ENCODE measurements at places on chromosomes 6 and 20.
A peak's percentile ranks its signal among the peaks of the same experiment; 100 is the strongest.

GRCh38 chr20:49103019-49103418 is 56.9 kb downstream of the CSE1L start:
- no peak for DNase-seq

- DNase-seq, result peak; percentile 40
Measured at GRCh38 chr6:13485923-13486562, 1.4 kb downstream of the GFOD1 start.

DNA sequence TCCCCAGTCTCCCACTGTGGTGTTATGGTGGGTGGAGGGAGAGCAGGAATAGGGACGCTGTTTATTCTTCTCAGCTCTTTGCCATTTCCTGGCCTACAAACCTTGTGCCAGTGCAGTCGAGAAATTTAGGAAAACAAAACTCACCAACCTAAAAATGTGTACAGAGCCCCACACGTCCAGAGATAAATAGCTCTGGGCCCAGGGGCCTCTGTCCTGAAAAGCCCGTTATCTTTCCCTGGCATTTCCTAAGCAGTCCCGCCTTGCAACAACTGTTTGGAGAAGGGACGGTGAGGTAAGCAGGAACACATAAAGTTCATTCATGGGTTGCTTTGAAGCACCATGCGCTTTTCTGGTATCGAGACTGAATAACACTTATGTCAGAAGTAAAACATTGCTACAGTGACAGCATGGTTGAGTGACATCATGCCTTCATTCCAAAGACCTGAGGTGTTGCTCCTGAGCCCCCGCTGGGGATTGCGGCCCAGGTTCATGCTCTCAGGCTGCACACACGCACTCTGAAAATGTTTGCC is 80.1 kb upstream of the NXT1 start:
- DNase-seq, result no peak

DNA sequence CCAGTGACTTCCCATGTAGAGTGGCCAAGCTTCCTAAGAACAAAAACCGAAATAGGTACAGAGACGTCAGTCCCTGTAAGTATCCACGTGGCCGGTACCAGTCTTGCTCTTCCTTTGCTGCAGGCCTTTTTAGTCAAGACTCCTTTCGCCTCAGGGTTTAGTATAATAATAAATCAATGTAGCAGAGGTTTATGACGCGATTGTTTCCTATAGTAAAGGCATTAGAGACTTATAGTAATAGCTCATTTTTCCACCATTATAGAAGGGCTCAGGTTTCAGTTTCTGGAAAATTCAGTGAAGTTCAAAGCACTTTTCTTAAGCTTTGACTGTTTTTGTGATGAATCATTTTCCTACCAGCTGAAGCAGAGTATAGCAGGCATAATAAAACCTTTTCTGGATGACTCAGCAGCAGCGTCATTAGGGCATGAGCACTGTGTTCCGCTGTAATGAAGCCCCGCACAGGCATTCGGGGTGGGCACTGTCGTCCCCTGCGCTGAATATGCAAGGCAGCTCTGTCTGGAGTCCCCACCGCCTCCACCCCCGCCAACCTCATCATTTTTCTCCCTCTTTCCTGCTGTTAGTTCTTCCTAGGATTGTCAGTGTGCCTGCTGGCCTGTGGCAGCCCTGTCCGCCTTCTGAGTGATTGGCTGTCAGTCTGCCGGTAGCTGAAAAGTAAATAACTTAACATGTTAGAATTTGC is 51.3 kb downstream of the PTPN1 start:
- DNase-seq, result no peak

GRCh38 chr6:156870924-156871539 is 93.9 kb downstream of the ARID1B start:
- no peak for DNase-seq

GRCh38 chr6:128168244-128168643 is 267.4 kb upstream of the THEMIS start:
- DNase-seq, result no peak

DNA sequence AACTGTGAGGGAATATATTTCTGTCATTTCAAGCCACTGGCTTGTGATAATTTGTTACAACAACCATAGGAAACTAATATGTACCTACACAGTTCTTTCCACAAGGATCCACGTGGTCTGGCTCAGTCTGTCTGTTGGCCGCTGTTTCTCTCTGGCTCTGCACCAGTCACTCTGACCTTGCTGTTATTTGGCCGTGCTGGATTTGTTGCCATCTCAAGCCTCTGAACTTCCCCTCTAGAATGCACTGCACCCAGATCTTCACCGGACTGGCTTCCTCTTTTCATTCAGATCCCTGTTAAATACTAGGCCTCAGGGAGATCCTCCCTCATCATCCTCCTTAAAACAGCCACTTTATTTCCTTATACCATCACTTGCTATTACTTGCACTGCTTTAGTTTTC is 446.8 kb downstream of the TFAP2B start:
- no peak for DNase-seq

DNA sequence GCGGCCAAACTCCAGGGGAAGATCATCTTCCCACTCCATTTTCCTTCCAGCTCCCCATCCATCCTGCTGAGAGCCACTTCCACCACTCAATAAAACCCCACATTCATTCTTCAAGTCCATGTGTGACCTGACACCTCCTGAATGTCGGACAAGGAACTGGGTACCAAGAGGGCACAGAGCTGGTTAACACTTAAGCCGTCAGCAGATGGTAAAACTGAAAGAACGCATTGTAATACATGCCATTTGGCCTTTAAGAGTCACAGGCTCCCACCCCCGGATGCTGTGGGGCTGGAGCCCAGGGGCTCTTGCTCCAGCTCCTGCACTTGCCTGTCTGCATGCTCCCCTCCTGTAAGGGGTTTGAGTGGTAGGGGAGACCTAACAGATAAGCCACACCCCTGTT is 753.9 kb downstream of the COL12A1 start:
- no peak for DNase-seq

DNA sequence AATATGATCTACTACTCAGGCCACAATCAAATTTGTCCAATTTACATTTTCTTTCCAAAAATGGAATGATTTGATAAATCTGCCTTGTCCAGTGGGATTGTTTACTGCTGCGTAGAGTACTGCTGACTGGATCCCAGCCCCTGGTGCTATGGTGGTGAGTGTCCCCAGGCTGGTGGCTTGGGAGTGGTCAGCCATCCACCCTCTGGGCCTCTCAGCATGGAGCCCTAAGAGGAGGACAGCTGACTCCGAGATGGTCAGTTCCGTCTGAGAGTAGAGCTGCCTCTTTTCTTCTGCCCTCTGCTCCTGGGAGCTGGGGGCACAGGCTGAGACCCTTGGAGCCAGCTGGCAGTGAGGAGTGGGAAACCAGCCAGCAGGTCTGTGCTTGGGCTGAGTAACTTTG is 22.7 kb downstream of the PRDM13 start:
- no peak for DNase-seq

GRCh38 chr6:144006736-144007477 is 1.2 kb downstream of the PLAGL1 start:
- DNase-seq, result no peak

- DNase-seq, result no peak
Measured at GRCh38 chr6:44397424-44398164, 10.1 kb downstream of the CDC5L start.

DNA sequence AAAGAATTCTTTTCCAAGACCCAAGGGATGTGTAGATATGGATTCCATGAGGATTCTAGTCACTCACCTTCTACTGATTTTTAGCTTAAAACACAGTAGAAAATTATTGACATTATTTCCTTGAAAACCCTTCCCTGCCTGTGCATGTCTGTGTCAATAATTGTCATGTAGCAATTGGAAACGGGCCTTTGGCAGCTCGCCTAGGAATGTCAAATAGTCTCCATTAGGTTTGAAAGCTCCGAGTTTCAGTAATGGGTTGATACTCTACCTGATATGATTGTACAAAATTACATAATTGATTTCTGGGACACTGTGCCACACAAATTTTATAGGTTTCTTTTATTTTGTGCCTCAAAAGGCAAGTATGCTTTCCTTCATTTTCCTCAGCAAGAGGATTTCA is 515.2 kb upstream of the ARID1B start:
- no peak for DNase-seq

DNA sequence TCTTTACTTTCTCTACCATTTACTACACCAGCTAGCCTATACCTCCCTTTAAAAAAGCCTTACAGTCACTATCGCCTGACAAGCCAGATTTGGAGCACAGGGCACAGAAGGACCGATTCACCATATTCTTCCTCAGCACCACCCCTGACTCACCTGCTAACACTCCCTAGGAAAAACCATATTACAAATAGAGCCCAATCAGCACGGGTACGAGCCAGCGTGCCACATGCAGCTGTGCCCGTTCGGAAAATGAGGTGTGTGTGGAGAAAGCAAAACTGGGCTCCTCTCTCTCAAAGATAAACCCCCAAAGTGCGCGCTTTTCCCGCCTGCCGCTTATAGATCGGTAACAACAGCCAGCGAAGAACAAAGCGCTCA is 1.2 kb downstream of the SYNCRIP start:
- no peak for DNase-seq

GRCh38 chr6:26056583-26057350 is 30.5 kb upstream of the HFE start:
- peak; percentile 31 for DNase-seq

DNA sequence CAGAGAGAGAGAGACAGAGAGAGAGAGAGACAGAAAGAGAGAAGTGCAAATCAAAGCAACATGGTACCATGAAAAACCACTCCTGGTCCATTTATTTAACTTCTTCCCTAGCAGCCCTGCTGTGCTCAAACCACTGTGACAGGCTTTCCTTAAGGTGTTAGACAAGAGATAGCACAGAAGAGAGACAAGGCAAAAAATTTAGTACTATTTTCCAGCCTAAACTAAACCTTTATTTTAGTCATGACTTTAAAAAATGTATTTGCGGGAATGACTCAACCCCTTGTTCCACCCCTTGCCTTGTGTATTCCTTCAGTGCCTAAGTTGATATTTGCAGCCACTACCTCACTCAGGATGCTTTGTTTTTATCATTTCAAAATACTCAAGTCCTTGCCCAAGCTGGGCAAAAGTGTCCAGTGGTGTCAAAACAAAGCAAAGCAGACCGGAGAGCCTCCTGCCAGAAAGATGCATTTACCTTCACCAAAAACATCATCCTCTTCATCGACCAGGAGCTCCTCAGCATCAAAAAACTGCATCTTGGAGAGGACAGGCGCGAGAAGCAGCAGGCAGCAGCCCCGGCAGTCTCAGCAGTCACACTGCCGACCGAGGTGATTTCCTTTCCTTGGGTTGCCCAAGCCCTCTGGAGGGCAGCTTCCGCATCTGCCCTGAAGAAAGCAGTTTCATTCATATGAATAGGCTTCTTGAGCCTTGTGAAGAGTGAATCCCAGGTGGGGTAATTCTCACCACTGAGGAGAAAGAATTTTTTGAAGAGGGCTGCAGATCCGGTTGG is at the start of gene RIPOR2:
Gene RIPOR2 (minus strand): TSS at position 595 of the 787 bp plus-strand sequence. CDS start 62 bp downstream, at position 533.
- DNase-seq, result peak; percentile 74

DNA sequence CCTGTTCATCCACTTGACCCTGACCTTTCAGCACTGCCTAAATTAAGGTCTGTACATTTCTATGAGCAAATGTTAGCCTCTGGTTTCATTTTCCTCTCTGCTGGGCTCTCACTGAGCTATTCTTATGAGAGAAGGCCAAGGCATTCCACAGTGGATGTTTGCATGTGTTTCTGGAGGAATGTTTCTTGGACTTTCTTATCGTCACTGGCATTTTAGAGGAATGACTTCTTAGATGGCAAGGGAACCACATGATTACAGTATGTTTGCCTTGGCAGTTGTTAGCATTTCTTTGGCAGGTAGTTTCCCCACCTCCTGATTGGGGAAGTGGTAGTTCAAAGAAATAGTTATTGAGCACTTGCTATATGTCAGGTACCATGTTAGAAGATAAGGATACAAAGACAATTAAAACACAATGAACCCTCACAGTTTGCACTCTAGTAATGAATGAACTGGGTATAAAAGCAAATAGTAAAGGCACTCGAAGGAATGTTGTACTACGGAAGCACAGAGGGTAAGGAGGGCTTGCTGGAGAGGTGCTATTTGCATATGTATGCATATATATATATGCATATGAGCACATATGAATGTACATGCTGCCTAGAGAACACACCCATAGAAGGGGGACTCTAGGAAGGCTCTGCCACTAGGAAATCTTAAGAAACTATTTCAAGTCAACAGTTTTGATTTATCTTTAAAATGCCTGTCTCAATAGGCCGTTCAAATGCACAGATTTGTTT is 307.4 kb downstream of the EYA4 start:
- no peak for DNase-seq

DNA sequence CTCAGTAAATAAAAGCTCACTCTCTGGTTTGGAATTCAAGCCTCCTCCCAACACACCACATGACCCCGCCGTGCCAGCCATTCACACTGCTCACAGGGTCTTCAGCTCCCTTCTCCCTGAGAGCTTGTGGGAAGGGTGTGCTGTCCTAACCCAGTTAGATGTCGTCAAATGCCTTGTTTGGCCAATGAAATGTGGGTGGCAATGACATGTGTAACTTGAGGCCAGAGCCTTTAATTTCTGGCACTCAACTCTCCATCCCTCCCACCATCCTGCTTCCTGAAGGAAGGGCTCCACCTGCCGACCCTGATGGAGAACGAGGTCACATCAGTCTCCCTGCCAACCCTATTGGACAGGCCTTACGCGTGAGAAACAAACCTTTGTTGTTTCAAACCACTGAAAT is 224.5 kb upstream of the AGPAT4 start:
- no peak for DNase-seq

- no peak for DNase-seq
Measured at GRCh38 chr6:21033575-21034026, 499.3 kb downstream of the CDKAL1 start.

DNA sequence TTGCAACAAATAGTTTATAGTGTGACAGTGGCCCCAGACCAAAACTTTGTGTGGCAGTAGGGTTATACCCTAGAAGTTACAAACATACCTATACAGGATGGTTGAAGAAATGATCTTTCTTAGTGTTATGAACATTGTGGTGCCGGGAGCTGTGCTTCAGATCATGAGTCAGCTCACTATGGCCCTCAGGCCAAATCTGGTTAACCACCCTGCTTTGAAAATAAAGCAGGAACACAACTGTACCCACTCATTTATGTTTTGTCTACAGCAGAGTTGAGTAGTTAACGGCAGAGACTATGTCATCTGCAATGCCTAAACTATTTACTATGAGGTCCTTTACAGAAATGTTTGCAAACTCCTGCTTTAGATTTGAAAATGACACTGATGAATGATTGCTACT is 24.3 kb downstream of the AKAP7 start:
- no peak for DNase-seq

- DNase-seq, result no peak
Measured at GRCh38 chr6:158920311-158920905, 79.6 kb downstream of the RSPH3 start.

DNA sequence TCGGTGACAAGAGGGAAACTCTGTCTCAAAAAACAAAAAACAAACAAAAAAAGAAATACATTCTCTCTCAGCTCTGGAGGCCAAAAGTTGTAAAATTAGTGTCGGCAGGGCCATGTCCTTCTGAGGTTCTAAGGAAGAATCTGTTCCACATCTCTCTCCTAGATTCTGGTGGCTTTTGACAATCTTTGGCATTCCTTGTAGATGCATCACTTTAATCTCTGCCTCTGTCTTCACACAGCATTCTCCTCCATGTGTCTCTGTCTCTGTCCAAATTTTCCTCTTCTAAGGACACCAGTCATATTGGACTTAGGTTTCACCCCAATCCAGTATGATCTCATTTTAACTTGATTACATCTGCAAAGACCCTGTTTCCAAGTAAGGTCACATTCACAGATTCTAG is 9.1 kb downstream of the PPP2R5D start:
- no peak for DNase-seq

GRCh38 chr20:49724408-49725223 is 10.9 kb upstream of the B4GALT5 start:
- peak; percentile 46 for DNase-seq

All from CD4-positive, alpha-beta T cell treated with Interferon alpha-2 for 1 hour (primary cell).